HCT116 (cell line): ENCODE measurements at places on chromosomes 7 and 10.

DNA sequence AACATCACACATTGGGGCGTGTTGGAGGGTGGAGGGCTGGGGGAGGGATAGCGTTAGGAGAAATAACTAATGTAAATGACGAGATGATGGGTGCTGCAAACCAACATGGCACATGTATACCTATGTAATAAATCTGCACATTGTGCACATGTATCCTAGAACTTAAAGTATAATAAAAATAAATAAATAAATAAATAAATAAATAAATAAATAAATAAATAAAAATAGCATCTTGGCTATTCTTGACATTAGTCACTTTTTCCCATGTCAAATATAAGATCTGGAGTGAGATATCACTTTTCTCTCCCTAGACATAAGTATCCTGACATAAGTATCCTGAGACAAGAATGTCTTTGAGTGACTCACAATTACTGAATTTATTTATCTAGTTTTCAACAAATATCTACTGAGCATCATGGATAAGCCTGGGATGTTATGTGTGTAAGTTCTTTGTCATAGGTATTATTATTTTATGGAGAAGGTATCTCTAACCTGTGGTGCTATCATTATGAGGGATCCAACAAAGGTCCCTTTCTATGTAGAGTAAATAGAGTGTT, 691.3 kb downstream of the SORCS1 start:
- no peak for DNase-seq

- peak; percentile 48 for DNase-seq
These were observed 137.9 kb downstream of the DNAJB6 start for GRCh38 chr7:157474685-157475084.

- DNase-seq, result no peak
These were observed 15.6 kb downstream of the ELN start for GRCh38 chr7:74043523-74043951.

DNA sequence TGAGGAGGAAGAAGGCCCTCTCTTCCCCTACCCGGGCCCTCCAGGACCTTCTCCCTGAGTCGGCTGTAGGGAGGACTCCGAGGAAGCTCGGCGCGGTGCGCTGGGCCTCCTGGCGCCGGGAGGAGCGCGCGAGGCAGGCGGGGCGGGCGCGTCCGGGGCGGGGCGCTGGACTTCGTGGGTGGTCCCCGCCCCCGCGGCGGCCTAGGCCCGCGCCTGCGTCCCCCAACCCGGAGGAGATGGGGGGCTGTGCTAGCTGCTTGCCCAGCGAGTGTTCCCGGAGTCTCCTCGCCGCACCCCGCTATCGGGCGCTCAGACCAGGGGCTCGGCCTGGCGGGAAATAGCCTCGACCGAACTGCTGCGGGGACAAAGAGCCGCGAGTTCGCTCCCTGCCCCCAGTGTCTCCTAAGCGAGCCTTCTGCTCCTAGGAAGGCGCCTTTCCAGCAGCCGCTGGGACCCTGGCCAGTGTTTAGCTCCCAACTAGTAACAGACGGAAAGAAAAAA, 19.2 kb upstream of the SMO start:
- no peak for DNase-seq

- no peak for DNase-seq
These were observed 18.3 kb upstream of the CPXM2 start for GRCh38 chr10:123909866-123910265.

DNA sequence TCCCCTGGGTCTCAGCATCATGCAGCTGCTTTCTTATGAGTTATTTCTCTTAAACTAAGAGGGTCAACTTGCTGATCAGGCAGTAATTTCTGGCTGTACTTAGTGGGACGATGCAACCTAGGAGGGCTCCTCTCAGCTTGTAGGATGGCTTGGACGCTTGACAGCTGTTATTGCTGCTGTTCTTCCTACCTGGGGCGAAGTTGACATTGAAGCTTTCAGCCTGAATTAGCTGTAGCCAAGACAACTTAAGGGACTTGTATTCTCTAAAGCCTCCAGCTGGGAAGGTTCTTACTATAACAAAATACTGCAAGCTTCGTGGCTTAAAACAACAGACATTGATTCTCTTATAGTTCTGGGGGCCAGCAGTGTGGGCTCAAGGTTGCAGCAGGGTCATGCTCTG, 224.9 kb downstream of the ACTR3B start:
- DNase-seq, result no peak

- no peak for DNase-seq
These were observed 16.5 kb downstream of the C1QL3 start for GRCh38 chr10:16505161-16505560.

DNA sequence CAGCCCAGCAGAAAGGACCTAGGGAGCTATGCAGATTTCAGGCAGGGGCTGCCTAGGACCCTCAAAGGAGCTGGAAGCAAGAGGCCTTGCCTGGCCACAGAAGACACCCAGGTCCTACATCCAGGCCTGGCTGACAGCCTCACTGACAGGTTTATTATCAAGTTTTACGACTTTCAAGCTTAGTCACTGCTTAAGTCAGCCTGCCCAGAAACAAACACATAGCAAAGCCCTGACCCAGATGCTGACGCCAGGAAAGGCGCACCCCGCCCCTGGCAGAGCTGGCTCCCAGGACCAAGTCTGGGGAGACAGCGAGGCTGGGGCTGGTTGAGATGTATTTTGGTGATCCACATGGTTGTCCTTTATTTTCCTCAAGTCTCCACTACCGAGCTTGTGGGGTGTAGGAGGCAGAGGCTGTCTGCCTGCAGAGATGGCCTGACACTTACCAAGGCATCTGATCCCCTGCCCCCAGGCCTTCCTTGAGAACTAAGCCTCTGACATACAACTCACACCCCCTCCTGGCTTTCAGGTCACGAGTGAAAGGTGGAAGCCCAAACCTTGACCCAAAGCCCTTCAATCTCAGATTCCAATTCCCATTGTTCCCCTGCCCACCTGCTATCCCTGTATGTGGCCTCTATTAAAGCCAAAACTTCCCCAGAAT, 80.7 kb upstream of the EMX2 start:
- peak; percentile 77 for DNase-seq

GRCh38 chr7:70334871-70335270, 736.6 kb downstream of the AUTS2 start:
- DNase-seq, result no peak

- DNase-seq, result no peak
These were observed at the start of gene HK1 for GRCh38 chr10:69278446-69278963. TSS of gene HK1 (plus strand) at chr10:69278496.

DNA sequence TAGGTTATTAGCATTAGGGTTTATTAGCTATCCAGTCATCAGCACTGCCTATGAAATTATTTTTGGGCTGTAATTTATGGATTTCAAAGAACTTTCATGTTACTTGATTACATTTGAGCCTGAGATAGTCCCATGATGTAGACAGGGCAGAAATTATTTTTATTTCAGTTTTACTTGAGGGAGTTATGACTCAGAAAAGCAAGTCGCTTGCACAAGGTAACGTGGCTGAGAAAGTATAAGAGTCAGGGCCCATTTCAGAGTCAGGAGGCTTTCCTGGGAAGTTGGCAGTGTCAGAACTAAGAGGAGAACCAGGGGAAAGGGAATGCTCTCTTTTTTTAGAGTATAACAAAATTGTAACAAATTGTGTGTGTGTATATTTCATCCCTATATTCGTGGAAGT, 16.5 kb downstream of the GATA3 start:
- DNase-seq, result no peak

GRCh38 chr7:38880454-38880853, 28.5 kb downstream of the VPS41 start:
- no peak for DNase-seq

GRCh38 chr7:114922652-114923402, 933 bp downstream of the MDFIC start:
- no peak for DNase-seq
